Breast epithelium (tissue), 4 donors: ENCODE measurements at places on chromosomes 13 and 19. TPM values are rescaled to one million over a fixed set of nuclear protein-coding genes. Genes with fewer than 3 reads are reported as not detected.

GRCh38 chr13:21055511-21056045 lies 5.8 kb downstream of the LATS2 start:
- no peak overlapping the region for H3K4me3 ChIP-seq
- H3K4me1 ChIP-seq = no peaks in the 10 kb centered on the region
- no peaks in the 10 kb centered on the region for H3K27me3 ChIP-seq
- no peaks in the 10 kb centered on the region for H3K36me3 ChIP-seq
- DNase-seq = no peak
- no peak overlapping the region for H3K27ac ChIP-seq

DNA sequence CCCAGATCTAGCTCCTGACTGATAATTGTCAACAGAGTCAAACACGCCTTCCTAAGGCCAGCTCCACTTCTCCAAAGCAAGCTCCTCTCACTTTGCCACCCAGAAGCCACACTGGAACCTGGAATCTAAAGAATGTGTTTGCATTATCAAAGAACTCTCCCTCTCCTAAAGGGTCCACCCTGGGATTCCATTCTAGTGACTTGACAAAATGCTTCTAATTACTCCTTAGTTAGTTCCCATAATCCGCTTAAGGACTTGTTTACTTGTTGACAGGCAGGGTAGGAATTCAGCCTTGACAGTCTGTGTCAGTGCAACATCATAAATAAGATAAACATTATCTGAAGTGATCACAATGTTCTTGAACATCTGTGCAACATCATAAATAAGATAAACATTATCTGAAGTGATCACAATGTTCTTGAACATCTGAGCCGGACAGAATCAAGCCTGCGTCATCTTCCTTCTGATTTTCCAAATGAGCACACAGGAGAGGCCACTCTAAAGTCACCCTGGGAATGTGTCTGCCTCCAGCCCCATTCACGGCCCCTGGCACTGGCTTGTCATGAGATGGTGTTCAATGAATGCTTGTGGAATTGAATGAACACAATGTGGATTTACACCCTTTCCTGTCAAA lies 512.1 kb downstream of the IRS2 start:
- H3K27ac ChIP-seq = no peak overlapping the region
- no peaks in the 10 kb centered on the region for H3K27me3 ChIP-seq
- H3K4me3 ChIP-seq = no peak overlapping the region
- no peak for DNase-seq
- H3K36me3 ChIP-seq = no peaks in the 10 kb centered on the region

ICAM5 gene
- 1.8 TPM for total RNA-seq

DNA sequence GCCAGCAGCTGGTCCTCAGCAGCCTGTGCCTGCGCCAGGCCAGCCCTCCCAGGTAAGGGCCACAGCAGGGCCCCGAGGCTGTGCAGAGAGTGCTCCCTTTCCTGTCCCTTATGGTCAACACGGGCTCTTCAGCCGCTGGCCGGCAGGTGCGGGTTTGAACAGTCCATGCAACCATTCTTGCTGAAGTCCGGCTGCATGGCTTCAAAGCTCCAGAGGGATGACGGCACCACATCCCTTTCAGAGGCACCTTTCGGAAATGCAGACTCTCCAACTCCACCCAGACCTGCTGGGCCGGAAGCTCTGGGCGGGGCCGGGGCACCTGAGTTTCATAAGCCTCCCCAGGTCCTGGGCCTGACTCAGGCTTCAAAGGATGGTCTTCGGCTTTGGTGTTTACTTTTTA lies 81.3 kb downstream of the SPACA7 start:
- no peak overlapping the region for H3K27ac ChIP-seq
- H3K27me3 ChIP-seq = peaks cover 17% of the 10 kb centered on the region
- DNase-seq = no peak

GET3 gene
- 64.6 TPM for total RNA-seq

PSG5 gene
- total RNA-seq = not detected

C2CD4C gene
- total RNA-seq = 0.29 TPM

DNA sequence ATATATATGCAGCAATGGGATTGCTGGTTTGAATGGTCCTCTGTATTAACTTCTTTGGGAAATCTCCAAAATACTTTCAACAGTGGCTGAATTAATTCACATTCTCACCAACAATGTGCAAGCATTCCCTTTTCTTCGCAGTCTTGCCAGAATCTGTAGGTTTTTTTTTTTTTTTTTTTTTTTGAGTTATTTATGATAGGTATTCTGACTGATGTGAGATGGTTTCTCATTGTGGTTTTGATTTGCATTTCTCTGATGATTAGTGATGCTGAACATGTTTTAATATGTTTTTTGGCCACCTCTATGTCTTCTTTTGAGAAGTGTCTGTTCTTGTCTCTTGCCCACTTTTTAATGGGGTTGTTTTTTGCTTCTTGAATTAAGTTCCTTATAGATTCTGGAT lies 2041.5 kb upstream of the PCDH20 start:
- H3K4me3 ChIP-seq = no peak overlapping the region
- H3K4me1 ChIP-seq = no peaks in the 10 kb centered on the region
- no peak for DNase-seq
- no peaks in the 10 kb centered on the region for H3K27me3 ChIP-seq

- peak within 1 kb of the TSS; percentile 90 for H3K4me3 ChIP-seq
- no peaks in the 10 kb centered on the region for H3K27me3 ChIP-seq
- peak within 1 kb of the TSS; percentile 99 for H3K27ac ChIP-seq
- no peak for DNase-seq
These were observed at the start of gene UBE2M for GRCh38 chr19:58558066-58558622. Gene UBE2M (minus strand): TSS chr19:58558611. CDS start chr19:58558381, 230 bp downstream.

DNA sequence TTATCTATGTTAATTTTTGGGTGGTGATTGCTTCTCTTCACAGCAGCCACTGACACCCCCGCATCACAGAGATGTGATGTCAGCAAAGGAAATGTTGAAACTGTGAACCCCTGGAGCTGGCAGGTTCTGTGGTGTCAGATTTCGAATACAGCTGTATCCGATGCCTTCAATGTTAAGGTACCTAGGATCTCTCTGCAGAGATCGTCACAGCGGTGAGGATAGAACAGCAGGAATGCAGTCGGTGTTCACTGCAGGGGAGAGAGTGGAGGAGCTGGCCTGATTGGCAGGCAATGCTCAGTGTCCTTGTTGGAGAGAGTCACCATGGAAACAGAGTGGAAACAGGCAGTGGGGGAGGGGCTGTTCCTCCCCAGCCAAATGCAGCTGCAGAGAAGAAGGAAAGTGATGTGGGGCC lies 79.5 kb upstream of the ZNF835 start:
- no peak for DNase-seq
- H3K4me1 ChIP-seq = no peaks in the 10 kb centered on the region
- H3K4me3 ChIP-seq = no peak overlapping the region
- no peaks in the 10 kb centered on the region for H3K36me3 ChIP-seq
- H3K27ac ChIP-seq = no peak overlapping the region
- peaks cover 4% of the 10 kb centered on the region for H3K27me3 ChIP-seq

GRCh38 chr19:33300009-33300893 lies 2.1 kb downstream of the CEBPA start:
- peaks cover 9% of the 10 kb centered on the region for H3K4me1 ChIP-seq
- peak overlapping the region; percentile 93 for H3K27ac ChIP-seq
- H3K4me3 ChIP-seq = peak overlapping the region; percentile 60
- no peaks in the 10 kb centered on the region for H3K36me3 ChIP-seq
- DNase-seq = no peak

DNA sequence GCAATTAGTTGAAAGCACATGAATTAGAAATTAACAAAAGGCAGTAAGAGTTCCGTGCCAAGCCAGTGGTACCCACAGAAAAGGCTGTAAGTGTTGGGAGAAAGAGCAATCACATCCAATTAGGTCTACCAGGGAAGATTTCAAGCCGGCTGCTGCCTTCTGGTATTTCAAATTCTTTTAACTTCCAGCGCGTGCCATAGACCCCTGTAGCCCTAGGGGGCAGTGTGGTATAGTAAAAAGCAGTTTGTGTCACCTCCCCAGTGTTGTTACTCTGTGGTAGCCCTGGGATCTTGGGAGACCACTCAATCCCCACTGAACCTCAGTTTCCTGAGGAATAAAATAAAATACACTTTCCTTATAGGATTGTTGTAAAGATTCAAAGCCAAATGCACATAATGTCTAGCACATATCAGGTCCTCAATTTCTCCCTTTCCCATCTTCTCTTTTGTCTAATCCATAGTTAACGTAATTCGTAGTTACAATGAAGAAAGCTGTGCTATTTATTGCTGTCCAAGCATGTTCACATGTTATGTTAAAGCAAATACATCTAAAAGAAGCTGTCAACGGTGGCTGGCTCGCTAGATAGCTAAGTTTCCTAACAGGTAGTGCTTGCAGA lies 230.2 kb downstream of the TDRD3 start:
- DNase-seq = no peak
- no peak overlapping the region for H3K27ac ChIP-seq
- H3K4me3 ChIP-seq = no peak overlapping the region
- H3K4me1 ChIP-seq = no peaks in the 10 kb centered on the region
- H3K36me3 ChIP-seq = no peaks in the 10 kb centered on the region
- H3K27me3 ChIP-seq = no peaks in the 10 kb centered on the region

- no peak overlapping the region for H3K27ac ChIP-seq
- H3K4me3 ChIP-seq = no peak overlapping the region
- DNase-seq = no peak
- no peaks in the 10 kb centered on the region for H3K27me3 ChIP-seq
- H3K4me1 ChIP-seq = no peaks in the 10 kb centered on the region
These were observed 122.0 kb downstream of the ENOX1 start for GRCh38 chr13:43664700-43665191.

LILRB3 gene
- 1.6 TPM for total RNA-seq

GRCh38 chr19:5863030-5863665 lies 7.2 kb downstream of the FUT5 start:
- H3K36me3 ChIP-seq = no peaks in the 10 kb centered on the region
- no peak overlapping the region for H3K4me3 ChIP-seq

DNA sequence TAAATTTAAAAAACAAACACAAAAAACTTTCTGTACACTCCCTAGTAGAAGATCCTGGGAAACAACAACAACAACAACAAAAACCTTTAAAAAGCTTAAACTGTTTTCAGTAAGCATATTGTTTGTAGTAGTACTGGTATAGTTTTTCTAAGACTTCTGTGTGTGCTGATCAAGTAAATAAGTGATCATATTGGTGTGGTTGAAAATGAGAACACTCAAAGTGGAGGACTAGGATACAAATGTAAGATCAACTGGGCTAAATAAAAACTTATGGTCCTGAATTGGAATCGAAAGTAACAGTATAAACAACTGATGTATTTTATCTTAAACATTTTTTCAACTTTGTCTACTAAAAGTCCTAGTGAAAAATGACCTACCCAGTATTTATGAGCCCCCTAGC lies 135.5 kb downstream of the FOXO1 start:
- no peak overlapping the region for H3K27ac ChIP-seq
- H3K4me3 ChIP-seq = no peak overlapping the region
- no peaks in the 10 kb centered on the region for H3K4me1 ChIP-seq
- no peak for DNase-seq
- no peaks in the 10 kb centered on the region for H3K36me3 ChIP-seq
- H3K27me3 ChIP-seq = no peaks in the 10 kb centered on the region

CD22 gene
- total RNA-seq = 0.33 TPM

- H3K36me3 ChIP-seq = no peaks in the 10 kb centered on the region
- DNase-seq = no peak
- no peaks in the 10 kb centered on the region for H3K27me3 ChIP-seq
- no peak overlapping the region for H3K27ac ChIP-seq
These were observed 111.4 kb upstream of the FRY start for GRCh38 chr13:31919971-31920726.

DNA sequence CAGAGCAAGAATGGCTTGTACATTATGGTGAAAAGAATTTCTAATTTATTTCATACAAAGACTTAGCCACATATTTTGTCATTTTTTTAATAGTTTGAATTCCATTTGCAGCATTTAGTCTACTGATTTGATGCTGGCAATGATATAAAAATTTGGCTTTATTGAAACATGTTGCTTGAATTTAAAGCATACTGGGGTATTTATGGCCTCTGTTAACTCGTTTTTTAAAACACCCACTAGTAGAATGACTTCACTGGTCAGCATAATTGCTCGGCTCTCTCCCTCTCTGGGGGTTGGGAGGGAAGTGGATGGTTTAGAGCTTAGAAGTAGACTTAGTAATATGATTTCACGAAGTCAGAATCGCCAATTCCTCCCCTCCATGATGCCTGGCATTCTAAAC lies 354.9 kb upstream of the HTR2A start:
- H3K27me3 ChIP-seq = no peaks in the 10 kb centered on the region
- no peak overlapping the region for H3K27ac ChIP-seq
- H3K36me3 ChIP-seq = no peaks in the 10 kb centered on the region

CDKN2D gene
- 5.3 TPM for total RNA-seq

DNA sequence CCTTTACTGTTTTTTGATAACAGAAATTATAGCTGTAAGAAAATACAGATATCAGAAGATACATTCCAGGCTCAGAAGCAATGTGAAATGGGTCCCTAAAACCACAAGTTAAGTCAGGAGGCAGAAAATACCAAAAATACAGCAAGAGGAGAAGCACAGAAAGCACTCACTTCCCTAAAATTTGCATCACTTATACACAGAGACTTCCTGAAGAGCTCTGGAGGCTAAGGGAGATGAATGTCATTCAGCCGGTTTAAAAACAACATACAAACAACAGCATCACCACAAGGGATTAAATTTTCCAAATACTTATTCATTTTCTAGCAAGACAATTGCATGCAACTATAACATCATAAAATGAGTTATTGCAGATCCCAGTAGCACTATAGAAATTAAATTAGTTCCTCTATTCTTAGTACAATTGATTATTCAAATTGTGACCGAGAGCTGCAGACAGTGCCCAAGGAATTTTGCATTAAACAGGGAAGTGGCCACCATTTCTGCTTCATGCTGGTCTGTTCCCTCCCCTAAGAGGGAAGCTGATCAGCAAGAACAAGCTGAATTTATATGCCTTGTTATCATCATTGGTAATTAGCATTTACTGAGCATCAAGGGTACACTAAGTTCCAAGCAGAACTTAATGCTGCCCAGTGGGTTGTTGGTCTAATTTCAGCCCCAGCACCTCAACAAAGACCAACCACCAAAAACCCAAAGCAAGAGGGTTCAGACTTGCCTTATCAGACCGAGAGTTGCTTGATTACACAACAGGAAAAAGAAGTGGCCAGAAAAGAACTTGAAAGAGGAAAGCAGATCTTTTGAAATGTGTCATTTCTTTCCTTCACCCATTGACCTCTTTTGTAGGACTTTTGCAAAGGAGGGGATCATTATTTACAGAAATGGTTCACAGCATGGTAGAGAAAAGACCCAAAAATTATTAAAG lies 140.7 kb downstream of the KCTD12 start:
- H3K4me3 ChIP-seq = no peak overlapping the region
- DNase-seq = no peak
- no peaks in the 10 kb centered on the region for H3K27me3 ChIP-seq
- H3K4me1 ChIP-seq = no peaks in the 10 kb centered on the region
- H3K36me3 ChIP-seq = no peaks in the 10 kb centered on the region
- H3K27ac ChIP-seq = no peak overlapping the region

ZNF726 gene
- total RNA-seq = 3.6 TPM

DNA sequence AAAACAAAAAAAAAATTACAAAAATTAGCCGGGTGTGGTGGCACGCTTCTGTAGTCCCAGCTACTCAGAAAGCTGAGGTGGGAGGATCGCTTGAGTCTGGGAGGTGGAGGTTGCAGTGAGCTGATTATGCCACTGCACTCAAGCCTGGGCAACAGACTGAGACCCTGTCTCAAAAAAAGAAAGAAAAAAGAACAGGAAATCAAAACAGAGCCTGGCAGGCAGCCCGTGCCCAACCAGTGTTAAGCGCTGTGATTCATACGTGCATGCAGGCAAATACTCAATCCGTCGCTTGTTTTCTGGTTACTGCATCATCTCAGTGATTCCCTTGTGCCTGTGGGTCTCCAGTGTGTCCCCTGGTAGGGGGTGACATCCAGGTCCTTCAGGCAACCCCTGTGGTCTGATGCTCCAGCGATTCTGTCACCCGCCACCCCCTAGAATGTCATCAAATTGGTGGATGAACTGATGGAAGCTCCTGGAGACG lies 18.1 kb downstream of the DDX39A start:
- no peak for DNase-seq
- H3K4me3 ChIP-seq = no peak overlapping the region
- H3K27me3 ChIP-seq = no peaks in the 10 kb centered on the region
